Neural crest cell (in vitro differentiated cells): ENCODE measurements at places on chromosomes 6 and 20. TPM values are rescaled to one million over a fixed set of nuclear protein-coding genes. Genes with fewer than 3 reads are reported as not detected.
A peak's percentile ranks its signal among the peaks of the same experiment; 100 is the strongest.

- DNase-seq = peak; percentile 48
- H3K36me3 ChIP-seq = no peaks in the 10 kb centered on the region
- peaks cover 26% of the 10 kb centered on the region for H3K4me1 ChIP-seq
- no peak overlapping the region for H3K27ac ChIP-seq
- no peaks in the 10 kb centered on the region for H3K27me3 ChIP-seq
- no peak overlapping the region for H3K4me3 ChIP-seq
Measured at GRCh38 chr6:3194535-3195419, 32.7 kb downstream of the TUBB2B start.

DNA sequence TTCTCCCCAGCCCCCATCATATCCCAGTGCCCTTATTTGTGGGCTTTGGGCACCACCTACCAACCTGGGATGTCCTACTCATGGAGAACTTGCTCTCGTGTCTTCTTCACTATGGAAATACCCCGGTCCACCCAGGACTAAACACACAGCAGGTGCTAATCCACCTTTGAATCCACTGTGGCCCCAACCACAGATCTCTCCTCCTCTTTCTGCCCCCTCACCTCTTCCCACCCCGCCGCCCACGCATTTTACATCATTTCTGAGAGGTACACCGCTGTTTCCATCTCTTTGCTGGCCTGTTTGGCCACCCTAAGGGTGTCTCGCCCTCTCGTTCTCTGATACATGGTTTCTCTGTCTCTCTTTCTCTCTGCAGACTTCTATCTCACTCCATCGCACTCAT lies 82.5 kb upstream of the CTNNBL1 start:
- no peak for DNase-seq
- peaks cover 3% of the 10 kb centered on the region for H3K4me1 ChIP-seq
- no peak overlapping the region for H3K27ac ChIP-seq
- no peak overlapping the region for H3K4me3 ChIP-seq
- peaks cover 10% of the 10 kb centered on the region for H3K27me3 ChIP-seq
- H3K36me3 ChIP-seq = no peaks in the 10 kb centered on the region

DNA sequence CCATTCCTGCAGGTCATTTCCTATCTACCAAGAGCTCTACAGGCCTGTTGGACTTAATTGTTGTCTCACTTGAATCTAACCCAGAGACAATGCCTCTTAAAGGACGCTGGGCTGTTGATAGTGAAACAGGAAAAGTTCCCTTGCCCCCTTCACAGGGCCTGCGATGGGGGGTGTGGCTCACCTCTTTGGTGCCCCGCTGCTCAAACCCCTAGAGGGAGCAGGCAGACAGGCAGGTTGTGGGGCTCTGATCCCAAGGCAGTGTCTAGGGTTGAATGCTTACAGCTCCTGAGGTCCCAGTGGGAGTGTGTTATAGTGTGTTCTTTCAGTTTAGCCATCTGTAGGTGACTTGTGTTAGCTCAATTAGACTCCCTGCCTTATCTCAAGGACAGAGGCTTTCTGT lies 68.0 kb downstream of the OTOR start:
- H3K36me3 ChIP-seq = no peaks in the 10 kb centered on the region
- H3K4me3 ChIP-seq = no peak overlapping the region
- peaks cover 8% of the 10 kb centered on the region for H3K27me3 ChIP-seq

- no peak overlapping the region for H3K27ac ChIP-seq
- no peak overlapping the region for H3K4me3 ChIP-seq
- no peak for DNase-seq
- peaks cover 24% of the 10 kb centered on the region for H3K4me1 ChIP-seq
- H3K36me3 ChIP-seq = no peaks in the 10 kb centered on the region
Measured at GRCh38 chr6:52351879-52352238, 10.1 kb upstream of the PAQR8 start.

GRCh38 chr6:45715508-45715803 lies 300.2 kb downstream of the CLIC5 start:
- no peak overlapping the region for H3K4me3 ChIP-seq
- H3K27ac ChIP-seq = no peak overlapping the region
- H3K4me1 ChIP-seq = peaks cover 9% of the 10 kb centered on the region

- no peaks in the 10 kb centered on the region for H3K27me3 ChIP-seq
- H3K36me3 ChIP-seq = no peaks in the 10 kb centered on the region
Measured at GRCh38 chr6:140979642-140980091, 1153.1 kb upstream of the GJE1 start.

GRCh38 chr6:32298632-32299336 lies 72.9 kb downstream of the TSBP1 start:
- H3K27me3 ChIP-seq = no peaks in the 10 kb centered on the region
- no peaks in the 10 kb centered on the region for H3K36me3 ChIP-seq
- H3K4me3 ChIP-seq = no peak overlapping the region
- H3K27ac ChIP-seq = no peak overlapping the region
- peaks cover 8% of the 10 kb centered on the region for H3K4me1 ChIP-seq

DNA sequence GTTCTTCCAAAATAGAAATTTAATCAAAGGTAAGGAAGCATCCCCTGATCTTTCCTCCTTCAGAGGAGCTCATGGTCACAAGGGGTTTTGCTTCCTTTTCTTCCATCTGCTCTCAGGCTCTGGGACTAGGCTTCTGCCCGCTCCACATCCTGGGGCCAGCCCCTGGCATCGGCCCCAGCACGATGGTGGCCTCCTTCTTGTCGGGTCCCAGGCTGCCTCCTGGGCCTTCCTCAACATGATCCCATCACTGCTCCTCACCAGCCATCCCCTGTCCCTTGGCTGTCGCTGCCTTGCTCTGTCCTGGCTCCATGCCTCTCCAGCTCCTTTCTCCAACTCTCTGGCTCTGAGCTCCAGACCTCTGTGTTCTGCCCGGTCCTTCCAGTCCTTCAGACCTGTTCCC lies 4.1 kb downstream of the PHACTR3 start:
- H3K4me3 ChIP-seq = no peak overlapping the region
- no peak for DNase-seq
- peaks cover 68% of the 10 kb centered on the region for H3K27me3 ChIP-seq

GRCh38 chr6:127879685-127880084 lies 21.2 kb downstream of the THEMIS start:
- DNase-seq = peak; percentile 9
- no peaks in the 10 kb centered on the region for H3K27me3 ChIP-seq
- H3K27ac ChIP-seq = no peak overlapping the region
- no peaks in the 10 kb centered on the region for H3K36me3 ChIP-seq
- H3K4me1 ChIP-seq = peaks cover 5% of the 10 kb centered on the region

DNA sequence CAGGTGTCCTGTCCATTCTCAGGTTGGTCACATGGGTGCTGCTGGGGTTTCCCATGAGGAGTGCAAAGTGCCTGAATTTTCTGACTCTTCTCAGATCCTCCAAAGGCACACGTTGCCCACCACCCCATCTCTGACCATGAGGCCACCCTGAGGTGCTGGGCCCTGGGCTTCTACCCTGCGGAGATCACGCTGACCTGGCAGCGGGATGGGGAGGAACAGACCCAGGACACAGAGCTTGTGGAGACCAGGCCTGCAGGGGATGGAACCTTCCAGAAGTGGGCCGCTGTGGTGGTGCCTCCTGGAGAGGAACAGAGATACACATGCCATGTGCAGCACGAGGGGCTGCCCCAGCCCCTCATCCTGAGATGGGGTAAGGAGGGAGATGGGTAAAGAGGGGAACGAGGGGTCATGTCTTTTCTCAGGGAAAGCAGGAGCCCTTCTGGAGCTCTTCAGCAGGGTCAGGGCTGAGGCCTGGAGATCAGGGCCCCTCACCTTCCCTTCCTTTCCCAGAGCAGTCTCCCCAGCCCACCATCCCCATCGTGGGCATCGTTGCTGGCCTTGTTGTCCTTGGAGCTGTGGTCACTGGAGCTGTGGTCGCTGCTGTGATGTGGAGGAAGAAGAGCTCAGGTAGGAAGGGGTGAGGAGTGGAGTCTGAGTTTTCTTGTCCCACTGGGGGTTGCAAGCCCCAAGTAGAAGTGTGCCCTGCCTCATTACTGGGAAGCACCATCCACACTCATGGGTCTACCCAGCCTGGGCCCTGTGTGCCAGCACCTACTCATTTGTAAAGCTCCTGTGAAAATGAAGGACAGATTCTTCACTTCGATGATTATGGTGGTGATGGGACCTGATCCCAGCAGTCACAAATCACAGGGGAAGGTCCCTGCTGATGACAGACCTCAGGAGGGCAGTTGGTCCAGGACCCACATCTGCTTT lies 2.0 kb downstream of the HLA-F start:
- H3K36me3 ChIP-seq = no peaks in the 10 kb centered on the region
- no peak overlapping the region for H3K27ac ChIP-seq
- H3K4me1 ChIP-seq = no peaks in the 10 kb centered on the region
- no peak for DNase-seq

DNA sequence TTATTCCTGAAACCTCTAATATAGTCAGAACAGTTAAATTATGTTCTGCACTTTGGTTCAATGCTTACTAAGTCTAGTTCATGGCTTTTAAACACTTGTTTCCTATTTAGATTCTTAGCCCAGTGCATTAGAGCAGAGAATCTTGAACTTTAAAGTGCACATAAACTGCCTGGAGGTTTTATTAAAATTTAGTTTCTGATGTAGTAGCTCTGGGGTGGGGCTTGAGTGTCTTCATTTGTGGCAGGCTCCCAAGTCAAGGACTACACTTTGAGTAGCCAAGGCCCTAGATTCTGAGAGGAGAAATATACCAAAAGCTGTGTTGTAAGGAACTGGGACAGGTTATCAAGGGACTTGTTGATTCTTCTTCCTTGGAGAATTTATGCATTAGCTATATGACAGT lies 1604.2 kb downstream of the KHDRBS2 start:
- H3K4me1 ChIP-seq = no peaks in the 10 kb centered on the region
- H3K4me3 ChIP-seq = no peak overlapping the region
- H3K27ac ChIP-seq = no peak overlapping the region

DNA sequence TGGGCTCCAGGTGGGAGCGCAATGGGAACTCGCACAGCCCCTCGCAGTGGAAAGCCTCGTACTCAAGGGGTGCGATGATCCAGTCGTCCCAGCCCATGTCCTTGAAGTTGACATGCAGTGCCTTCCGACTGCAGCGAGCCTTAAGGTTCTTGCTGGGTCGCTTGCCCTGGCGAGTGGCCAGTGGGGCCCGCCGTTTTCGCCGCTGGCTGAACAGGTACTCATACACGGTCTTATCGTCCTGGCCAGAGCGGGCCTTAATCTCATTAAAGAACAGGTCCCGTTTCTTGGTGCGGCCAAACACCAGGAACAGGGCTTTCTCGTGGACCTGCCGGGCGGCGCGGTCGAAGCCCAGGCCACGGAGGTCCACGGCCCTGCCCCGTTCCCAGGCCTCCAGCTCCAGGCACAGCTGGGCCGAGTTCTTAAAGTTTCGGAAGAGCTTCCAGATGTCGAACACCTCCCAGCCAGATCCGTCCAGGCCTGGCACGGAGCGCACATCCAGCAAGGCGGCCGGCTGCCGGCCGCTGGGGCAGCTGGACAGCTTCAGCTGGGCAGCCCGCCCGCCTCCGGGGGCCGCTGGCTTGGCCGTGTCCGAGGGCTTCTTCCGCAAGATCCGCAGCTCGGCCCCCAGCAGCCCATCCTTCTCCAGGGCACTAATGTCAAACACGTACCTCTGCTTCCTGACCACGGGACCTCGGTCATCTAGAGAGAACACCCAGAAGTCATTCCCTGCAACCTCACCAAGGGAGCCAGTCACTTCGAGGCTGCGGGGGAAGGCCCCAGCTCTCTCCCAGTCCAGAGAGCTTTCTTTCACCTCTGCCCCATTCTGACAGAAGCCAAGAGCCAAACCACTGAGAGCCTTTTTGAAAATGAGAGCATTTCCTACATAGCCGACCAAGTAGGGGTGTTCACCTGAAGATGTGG lies 3.7 kb downstream of the GDF5 start:
- H3K4me3 ChIP-seq = no peak overlapping the region
- no peak overlapping the region for H3K27ac ChIP-seq
- no peak for DNase-seq
- no peaks in the 10 kb centered on the region for H3K36me3 ChIP-seq
- H3K4me1 ChIP-seq = peaks cover 5% of the 10 kb centered on the region
- no peaks in the 10 kb centered on the region for H3K27me3 ChIP-seq

DNA sequence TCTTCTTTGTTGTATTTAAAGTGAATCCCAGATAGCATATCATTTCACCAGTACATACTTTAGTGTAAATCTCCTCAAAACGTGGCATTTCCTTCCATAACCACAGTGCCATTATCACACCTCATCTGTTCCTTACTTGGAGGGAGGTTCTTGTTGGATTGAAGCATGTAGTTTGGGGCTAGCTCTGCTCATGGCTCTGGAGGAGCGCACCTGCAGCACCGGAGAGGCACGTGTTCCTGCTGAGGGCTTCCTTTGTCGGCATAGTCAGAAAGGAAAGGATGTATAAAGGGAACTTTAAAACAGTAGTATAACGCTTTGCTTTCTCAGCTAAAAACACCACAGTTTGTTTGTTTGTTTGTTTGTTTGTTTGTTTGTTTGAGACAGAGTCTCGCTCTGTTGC lies 121.7 kb upstream of the TMEM181 start:
- H3K27me3 ChIP-seq = no peaks in the 10 kb centered on the region
- DNase-seq = no peak
- no peak overlapping the region for H3K27ac ChIP-seq
- no peak overlapping the region for H3K4me3 ChIP-seq

DNA sequence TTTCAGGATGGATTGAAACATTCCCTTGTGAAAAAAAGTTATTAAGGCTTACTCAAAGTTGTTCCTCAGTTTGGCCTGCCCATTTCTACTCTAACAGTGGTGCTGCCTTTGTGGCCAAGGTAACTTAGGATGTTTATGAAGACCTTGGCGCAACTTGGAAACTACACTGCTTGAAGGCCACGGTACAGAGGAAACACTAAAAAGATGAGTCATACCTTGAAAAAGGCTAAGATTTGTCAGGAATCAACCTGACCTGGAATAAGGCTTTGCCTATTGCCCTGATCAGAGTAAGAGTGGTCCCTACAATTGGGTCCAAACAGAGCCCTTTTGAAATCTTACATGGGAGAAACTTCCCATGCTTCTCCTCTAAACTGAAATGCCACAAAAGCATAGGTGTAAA lies 119.9 kb upstream of the MOCS1 start:
- H3K27ac ChIP-seq = no peak overlapping the region
- H3K4me3 ChIP-seq = no peak overlapping the region
- no peaks in the 10 kb centered on the region for H3K36me3 ChIP-seq

GRCh38 chr6:130671577-130671976 lies 155.6 kb upstream of the SMLR1 start:
- DNase-seq = no peak
- H3K36me3 ChIP-seq = no peaks in the 10 kb centered on the region
- H3K4me3 ChIP-seq = no peak overlapping the region
- H3K4me1 ChIP-seq = peaks cover 17% of the 10 kb centered on the region
- no peaks in the 10 kb centered on the region for H3K27me3 ChIP-seq
- peak overlapping the region; percentile 86 for H3K27ac ChIP-seq

DNA sequence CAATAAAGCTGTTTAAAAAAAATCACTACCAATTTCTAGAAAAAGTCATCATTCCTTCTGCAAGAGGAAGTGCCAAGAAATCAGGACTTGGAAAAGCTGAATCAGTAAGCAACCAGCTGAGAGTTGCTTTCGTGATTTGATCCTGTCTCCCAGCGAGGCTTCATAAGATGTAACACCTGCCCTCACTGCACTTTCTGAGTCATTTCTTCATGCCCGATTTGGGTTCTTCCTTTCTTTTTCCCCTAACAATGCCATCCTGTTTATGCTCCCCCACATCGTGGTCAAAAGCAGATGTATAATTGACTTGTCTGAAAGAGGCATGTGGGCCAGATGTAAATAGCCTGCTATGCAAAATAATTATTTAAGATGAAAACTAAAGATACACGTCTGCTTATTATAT lies 52.1 kb downstream of the RIPOR2 start:
- no peaks in the 10 kb centered on the region for H3K36me3 ChIP-seq
- H3K27me3 ChIP-seq = peaks cover 2% of the 10 kb centered on the region
- H3K4me1 ChIP-seq = peaks cover 24% of the 10 kb centered on the region
- H3K27ac ChIP-seq = no peak overlapping the region

ANKRD60 gene
- not detected in 2 replicates for total RNA-seq

DEFB124 gene
- total RNA-seq = not detected in 2 replicates

LAMA2 gene
- total RNA-seq = 0.47 and 1.1 TPM in 2 replicates

NKX2-2 gene
- not detected in 2 replicates for total RNA-seq

PROCR gene
- not detected in 2 replicates for total RNA-seq

GPR6 gene
- not detected in 2 replicates for total RNA-seq

PLG gene
- 0.30 TPM in 1 of 2 replicates, not detected in the other for total RNA-seq

SNAP91 gene
- total RNA-seq = 8.1 and 8.7 TPM in 2 replicates

B4GALT5 gene
- total RNA-seq = 48.9 and 49.0 TPM in 2 replicates

HLA-F gene
- 0.98 and 1.4 TPM in 2 replicates for total RNA-seq

TFAP2D gene
- total RNA-seq = not detected in 2 replicates

LYRM2 gene
- 53.0 and 54.7 TPM in 2 replicates for total RNA-seq
